ENCODE measurements at places on chromosomes 5 and 9.

DNA sequence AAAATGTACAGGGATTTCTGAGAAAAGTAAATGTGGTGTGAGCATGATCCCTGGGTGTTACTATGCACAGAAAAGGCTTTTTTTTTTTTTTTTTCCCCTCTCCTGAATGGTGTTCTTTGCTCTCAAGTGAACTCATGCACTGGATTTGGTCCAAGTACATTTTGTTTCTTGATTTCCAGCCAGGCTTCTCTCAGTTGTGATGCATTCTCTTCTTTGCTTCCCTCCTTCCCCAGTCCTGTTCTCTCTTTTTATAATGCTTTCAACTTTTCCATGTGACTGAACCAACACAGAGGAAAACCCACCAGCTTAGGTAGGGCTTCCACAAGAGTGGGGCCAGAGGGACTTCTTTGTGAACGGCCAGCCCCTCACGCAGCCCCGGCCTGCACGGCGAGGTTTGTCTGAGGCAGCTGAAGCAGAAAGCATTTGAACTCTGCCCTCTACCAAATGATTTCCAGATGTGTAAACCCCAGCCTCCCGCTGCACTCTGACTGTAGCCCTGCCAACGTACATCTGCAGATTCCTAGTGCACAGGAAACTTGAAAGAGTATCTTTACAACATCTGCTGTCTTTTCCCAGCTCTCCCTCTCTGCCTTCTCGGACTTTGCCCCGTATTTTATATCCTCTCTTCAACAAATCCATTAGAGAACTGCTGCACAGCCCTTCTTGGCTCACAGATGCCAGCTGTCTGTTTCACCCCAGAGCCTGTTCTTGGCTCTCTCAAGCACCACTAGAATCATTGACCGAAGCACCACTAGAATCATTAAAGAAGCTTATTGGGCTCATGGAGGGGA lies 71.8 kb upstream of the CD180 start:
- DNase-seq: no peak

DNA sequence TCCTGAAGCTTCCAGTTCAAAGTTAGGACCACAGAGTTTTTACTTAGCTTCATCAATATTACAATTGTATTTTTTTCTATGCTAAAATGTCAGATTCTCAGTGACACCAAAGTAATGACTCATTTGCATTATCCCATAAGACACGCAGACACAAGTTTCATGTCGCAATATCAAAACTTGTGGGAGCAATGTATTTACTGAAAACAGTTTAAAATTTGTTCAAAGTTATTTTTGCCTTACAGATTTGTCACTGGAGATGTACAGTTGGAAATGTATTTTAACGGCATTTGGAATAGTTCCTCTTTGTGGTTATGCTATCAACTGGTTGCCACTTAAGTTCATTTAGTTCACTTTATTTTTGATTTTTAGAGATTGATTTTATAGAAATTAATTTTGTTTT lies 36.2 kb upstream of the DAP start:
- no peak for DNase-seq

DNA sequence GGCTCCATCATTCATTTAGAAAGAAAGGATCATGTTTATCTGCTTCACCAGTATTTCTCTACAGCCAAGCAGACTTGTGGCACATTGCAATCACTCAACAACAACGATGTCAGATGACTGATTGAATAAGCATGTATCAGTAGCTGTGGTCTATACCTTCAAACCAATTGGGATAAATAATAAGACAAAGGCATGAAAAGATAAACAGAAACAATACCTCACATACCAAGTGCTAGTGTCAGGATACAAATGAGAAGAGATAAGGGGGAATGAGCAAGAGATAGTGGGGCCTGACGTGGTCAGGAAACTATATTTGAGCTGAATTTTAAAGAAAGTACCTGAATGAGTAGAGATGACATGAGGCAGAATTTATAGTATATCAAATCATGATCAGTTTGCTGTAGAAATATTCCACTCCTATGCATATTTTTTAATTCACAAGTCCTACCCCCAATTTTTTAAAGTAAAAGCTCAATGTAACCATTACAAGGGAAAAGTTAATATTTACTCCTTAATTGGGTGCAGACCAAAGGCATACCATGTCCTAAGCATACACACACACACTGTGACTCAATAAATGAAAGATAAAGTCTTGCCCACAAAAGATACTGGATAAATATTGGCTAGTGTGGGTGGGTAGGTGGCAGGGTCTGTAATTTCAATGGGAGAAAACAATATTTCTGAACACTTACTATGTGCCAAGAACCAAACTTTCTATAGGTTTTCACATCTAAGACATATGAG lies 284.5 kb downstream of the SPOCK1 start:
- no peak for DNase-seq

- DNase-seq: no peak
Observed at GRCh38 chr9:107807183-107807582, 317.6 kb upstream of the KLF4 start.

DNA sequence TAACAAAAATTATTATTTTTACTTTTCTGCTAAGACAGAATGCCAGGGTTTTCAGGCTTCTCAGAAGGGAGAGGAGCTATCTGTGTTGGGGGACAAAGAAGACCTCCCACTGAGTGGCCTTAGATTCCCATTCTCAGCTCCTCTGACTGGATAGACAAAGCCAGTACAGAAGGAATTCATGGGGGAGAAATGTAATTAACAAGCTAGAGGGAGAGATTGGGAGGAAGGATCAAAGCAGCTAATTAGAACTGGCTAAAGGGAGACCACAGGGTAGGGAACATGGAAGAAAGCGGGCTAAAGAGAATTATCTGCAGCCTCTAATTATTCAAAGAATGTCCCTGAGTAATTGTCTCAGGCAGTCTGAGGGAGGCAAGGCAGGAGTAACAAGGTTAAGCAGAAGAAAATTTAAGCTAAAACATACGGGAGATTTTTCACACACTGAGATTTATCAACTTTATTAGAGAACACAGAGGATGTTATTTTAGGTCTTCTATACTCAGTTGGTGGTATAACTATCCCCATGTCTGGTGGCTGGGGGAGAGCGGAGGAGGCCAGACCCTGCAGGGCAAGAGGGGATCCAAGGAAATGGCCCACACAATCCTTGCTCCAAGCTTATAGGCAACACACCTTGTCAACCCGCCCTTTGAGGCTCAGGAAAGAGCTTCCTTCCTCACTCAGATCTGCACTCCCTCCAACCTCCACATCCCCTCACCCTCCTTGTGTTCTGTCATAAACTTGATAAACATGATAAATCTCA lies 87.7 kb upstream of the LRRTM2 start:
- no peak for DNase-seq

DNA sequence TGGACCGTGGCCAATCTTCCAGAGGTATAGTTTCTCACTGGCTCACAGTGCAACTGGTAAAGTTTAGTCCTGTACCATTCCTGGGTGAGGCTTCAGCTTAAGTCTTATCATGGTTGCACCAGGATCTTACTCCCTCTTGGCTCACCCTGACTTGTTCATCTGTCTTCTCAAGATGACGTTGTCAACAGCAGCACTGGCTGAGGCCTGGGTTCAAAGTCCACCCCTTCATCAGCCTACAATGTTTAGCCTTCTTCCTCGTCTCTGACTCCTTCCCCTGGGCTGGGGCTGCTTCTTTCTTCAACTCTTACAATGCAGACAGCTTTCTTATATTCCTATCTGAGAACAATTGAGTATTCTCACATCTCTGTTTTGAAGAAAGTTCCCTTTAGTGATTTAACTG lies 311.1 kb upstream of the CLINT1 start:
- no peak for DNase-seq

- peak; percentile 85 for DNase-seq
Observed at GRCh38 chr9:129626079-129626624, at the start of gene NTMT1. TSS of gene NTMT1 (plus strand) at chr9:129626163. CDS start at chr9:129632704, 6,541 bp downstream.

- no peak for DNase-seq
Observed at GRCh38 chr5:142164315-142164714, 55.7 kb downstream of the NDFIP1 start.

DNA sequence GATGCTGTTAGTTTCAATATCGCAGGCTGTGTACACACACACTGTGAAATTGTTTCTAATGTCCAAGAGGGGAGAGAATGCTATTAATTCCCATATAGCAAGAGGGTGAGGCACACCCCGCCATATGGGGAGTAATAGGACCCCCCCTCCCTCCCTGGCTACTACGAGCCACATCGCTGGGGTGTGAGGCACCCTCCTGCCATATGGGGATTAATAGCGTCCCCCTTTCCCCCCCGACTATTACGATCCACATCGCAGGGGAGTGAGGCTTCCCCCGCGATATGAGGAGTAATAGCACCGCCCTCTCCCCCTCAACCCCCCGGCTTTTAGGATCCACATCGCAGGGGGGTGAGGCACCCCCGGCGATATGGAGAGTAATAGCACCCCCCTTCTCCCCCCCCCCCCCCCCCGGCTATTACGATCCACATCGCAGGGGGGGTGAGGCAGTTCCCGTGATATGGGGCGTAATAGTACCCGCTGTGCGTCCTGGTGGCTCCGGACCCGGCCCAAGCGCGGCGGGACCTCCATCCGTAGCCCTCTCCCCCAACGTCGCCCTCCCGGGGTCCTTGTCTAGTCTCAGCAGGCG lies 494 bp upstream of the STK32A start:
- no peak for DNase-seq

- DNase-seq: peak; percentile 37
Observed at GRCh38 chr9:136093346-136093986, 1.6 kb downstream of the NACC2 start.

GRCh38 chr9:109791003-109791677 lies 11.1 kb downstream of the PALM2AKAP2 start:
- DNase-seq: no peak

- no peak for DNase-seq
Observed at GRCh38 chr9:7799944-7800285, 337 bp upstream of the DMAC1 start.

GRCh38 chr5:32595118-32595517 lies 9.8 kb downstream of the SUB1 start:
- DNase-seq: no peak

DNA sequence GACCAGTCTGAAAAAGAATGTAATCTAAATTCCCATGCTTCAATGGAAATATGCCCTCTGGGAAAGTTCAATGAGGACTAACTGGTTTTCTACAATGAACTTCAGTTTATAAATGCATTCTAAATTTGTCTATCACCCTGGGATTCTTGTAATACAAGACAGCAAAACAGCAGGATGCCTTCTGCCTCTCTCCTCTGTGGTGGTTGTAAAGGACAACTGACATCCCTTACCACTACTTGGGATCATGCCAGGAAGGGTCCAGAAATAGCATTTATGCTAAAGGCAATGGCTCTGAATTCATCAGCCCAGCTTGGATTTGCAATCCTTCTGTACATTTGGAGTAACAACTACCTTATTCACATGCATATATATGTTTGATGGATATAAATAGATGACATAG lies 97.3 kb upstream of the ADAMTS16 start:
- no peak for DNase-seq

- no peak for DNase-seq
Observed at GRCh38 chr5:96284727-96285389, 148.2 kb downstream of the PCSK1 start.

- no peak for DNase-seq
Observed at GRCh38 chr5:171534043-171534895, 114.8 kb downstream of the FGF18 start.

DNA sequence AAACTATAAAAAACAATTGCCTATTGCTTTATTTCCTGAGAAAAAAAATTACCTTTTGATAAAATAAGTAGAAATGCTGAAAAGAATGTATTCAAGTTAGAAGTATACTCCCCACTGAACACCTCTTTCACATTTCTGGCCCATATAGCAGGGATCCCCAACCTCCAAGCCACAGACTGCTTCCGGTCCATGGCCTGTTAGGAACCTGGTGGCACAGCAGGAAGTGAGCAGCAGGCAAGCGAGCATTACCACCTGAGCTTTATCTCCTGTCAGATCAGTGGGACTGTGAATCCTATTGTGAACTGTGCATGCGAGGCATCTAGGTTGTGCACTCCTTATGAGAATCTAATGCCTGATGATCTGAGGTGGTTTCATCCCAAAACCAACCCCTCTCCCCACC lies 563.9 kb downstream of the RAB3C start:
- DNase-seq: no peak

GRCh38 chr5:131256507-131256823 lies 7.4 kb upstream of the CDC42SE2 start:
- DNase-seq: no peak

DNA sequence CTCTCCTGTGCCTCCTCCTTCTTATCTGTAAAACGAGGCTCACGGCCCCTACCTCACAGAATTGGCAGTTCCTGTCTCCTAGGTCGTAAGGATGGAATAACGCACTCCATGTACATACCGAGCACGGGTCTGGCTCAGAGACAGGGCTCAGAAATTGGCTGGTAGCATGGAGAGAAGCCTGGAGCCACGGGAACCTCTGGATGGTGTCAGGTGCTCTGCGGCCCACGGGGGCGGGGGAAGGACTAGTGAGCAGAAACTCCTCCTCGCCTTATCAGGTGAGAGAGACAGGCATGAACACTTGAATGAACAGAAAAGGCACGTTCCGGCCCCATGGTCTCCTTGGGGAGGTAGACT lies 15.4 kb upstream of the C5orf47 start:
- no peak for DNase-seq

DNA sequence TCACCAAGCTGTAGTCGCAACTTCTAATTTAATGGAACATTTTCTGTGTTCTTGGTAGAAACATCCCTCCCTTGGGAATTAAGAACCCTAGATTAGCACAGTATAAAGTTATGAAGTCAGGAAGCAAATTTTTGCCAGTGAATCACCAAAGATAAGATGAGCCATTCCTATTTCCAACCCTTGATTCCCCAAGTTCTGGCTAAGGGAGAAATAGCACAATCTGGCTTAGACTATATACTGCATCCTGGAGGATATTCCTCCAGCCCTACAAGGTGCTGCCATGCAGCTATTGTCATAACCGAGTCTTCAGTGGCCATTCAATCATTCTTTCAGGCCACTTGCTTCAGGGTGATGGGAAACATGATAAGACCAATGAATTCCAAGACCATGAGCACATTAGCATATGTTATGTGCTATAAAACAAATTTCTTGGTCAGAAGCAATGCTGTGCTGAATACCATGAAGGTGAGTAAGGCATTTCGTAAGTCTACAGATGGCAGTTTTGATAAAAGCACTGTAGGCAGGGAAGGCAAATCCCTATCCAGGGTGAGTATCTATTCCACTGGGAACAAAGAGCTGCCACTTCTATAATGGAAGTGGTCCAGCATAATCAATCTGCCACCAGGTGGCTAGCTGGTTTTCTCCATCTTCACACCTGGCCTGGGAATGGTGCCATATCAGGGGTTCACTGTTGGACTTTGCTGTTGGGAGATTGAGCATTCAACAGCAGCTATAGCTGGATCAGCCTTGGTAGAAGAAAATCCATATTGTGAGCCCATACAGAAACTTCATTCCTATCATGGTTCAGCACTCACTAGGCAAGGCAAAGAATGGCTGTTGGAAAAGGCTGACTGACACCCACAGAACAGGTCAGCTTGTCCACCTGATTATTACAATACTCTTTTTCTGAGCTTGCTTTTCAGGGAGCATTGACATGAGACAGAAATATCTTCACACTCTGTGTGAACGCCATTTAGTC lies 19.6 kb upstream of the ARL15 start:
- peak; percentile 61 for DNase-seq

DNA sequence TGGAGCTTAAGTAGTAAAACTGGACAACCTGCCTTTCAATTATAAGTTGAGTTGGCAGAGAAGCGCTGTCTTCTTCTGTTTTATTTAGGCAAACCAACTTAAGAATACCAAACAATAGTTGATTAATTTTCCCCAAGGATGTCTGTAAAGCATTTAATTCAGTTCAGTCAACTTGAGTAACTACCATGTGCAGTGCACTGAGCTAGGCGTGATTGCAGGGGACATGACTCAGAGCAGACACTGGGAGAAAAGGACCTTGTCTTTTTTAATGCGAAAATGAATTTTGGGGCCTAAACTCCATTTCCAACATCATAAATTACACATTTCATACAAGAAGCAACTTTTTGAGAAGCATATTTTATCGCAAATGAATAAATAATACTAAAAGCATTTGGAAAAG lies 66.3 kb downstream of the FBXL7 start:
- no peak for DNase-seq

Measured in Caki2 (cell line).